Esophagus squamous epithelium (tissue), 5 donors: ENCODE measurements at places on chromosomes 6 and 20.

DNA sequence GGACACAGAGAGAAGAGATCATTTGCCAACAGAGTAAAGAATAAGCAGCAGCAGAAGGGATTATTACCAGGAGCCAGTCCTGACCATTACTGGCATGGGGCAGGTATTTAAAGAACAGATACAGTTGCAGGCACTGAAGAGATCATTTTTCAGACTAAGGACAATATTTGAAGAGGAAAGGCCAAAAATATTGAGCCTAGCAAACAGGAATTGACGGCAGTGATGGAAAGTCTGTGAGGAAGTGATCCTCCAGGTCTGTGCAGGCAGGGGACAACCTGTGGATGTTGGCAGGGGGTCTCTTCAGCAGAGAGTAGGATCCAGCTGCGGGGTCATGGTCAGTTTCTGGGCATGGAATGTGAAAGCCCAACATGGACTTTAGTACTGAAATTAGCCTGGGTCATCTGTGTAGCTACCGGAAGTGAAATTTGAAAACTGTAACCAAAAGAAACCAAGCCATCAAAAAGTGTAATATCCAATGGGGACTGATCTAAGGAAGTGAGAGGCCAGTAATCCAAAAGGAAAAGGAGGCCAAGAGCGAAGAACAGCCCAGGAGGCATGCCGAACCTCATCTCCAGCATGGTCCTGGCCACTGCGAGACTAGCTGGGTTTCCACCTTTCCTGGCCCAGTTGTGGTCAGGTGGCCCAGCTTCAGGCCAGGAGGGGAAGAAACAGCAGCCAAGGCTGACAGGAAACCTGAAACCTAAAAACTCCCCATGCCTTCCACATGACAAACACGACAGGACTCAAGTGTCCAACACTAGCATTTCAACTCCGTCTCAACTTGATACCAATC is 115.1 kb upstream of the TNFAIP3 start:
- no peak for DNase-seq

DNA sequence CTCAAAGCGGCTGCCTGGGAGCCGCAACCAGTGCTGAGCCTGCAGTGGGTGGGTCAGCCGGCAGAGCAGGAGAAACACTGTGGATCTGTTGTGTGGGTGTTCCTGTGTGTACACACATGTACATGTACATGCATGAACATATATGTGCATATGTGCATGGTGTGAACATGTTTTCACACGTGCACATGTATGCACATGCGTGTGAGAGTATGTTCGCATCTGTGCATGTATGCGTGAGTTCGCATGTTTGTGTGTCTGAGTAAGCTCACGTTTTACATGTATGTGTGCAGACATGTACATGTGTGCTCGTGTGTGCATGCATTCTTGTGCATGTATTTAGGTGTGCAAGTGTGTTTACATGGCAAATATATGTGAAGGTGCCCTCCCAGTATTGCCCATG is 302.6 kb downstream of the CDH4 start:
- no peak for DNase-seq

DNA sequence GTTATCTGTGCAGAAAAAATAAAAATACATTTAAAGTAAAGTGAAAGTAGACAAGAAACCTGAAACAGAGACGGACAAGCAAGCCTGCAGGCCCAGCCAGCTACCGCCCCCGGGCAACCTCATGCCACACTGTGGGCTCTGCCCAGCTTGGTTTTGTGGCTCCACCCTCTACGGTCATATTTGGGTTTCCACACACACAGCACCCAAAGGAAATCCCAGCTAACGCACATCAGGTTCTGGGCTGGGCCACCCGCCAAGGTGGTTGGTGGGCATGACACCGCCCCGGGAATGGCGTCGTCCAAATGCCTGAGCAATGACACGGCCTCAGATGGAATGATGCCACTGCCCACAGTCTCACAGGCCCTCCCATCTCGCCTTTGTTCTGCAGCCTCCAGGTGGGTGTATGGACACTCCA is 22.9 kb downstream of the FAM110A start:
- DNase-seq, result no peak

GRCh38 chr6:164101859-164102258 is 687.3 kb downstream of the QKI start:
- DNase-seq, result no peak

GRCh38 chr6:41306187-41306854 is 19.8 kb upstream of the TREM1 start:
- DNase-seq, result no peak

DNA sequence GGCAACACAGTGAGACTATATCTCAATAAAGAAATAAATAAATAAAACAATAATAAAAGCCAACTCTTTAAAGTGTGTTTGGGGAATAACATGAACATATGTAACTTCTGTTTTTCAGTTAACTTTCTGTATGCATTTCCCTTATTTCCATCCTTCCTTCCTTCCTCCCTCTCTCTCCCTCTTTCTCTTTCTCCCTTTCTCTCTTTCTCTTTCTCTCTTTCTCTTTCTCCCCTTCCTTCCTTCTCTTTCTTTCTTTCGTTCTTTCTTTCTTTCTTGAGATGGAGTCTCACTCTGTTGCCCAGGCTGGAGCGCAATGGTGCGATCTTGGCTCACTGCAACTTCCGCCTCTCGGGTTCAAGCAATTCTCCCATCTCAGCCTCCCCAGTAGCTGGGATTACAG is 48.8 kb upstream of the PRND start:
- DNase-seq, result no peak

- DNase-seq, result no peak
Measured at GRCh38 chr20:3629893-3630292, 33.3 kb downstream of the GFRA4 start.

DNA sequence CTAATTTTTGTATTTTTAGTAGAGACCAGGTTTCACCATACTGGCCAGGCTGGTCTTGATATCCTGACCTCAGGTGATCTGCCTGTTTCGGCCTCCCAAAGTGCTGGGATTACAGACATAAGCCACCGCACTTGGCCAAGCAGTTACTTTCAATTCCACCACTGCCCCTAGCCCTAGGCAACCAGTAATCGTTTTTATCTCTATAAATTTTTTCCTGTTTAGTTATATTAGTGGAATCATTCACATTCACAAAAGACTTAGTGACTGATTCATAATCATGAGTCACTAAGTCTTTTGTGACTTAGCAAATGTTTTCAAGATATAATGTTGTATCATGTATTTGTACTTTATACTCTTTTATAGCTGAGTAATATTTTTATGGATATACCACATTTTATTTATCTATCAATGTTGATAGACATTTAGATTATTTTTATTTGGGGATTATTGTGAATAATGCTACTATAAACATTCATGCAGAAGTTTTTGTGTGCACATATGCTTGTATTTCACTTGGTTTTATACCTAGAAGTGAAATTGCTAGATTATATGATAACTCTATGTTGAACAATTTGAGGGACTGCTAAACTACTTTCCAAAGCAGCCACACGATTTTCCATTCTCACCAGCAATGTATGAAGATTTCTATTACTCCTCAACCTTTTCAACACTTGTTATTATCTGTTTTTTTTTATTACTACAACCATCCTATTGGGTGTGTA is 421.4 kb upstream of the ID4 start:
- DNase-seq, result no peak

- DNase-seq, result no peak
Measured at GRCh38 chr6:134816780-134817179, 133.1 kb downstream of the ALDH8A1 start.

DNA sequence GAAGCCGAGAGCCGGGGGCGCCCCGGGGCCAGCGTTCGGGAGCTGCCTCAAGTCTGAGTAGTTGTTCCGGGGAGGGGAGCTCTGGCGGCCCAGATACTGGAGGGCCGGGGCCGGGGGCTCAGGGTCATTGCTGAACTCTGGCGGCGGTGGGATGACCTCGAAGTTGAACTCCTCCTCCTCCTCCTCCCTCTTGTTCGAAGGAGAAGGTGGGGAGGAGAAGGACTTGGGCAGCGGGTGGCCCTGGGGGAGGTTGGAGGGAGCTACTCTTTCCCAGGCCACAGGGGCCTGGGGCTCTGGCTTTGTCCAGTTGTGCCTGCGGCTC is 37.7 kb downstream of the C6orf132 start:
- DNase-seq, result no peak

DNA sequence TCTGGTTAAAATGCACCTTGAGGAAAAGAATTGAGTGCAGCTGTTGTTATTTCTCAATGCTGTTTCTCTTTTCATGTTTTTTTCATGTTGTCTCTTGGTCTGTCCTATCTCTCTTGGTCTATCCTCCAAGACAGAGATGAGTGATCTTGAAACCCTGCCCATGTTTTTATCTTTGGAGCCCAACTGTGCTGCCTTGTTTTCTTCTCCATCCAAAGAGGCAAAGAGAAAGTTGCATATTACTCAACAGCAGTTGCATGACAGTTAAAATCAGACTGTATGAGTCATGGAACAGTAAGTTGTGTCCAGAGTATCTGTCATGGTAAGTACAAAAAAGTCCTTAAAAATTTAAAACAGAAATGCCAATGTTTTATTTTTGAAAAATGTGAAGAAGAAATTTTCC is 26.2 kb downstream of the BCAS1 start:
- no peak for DNase-seq

DNA sequence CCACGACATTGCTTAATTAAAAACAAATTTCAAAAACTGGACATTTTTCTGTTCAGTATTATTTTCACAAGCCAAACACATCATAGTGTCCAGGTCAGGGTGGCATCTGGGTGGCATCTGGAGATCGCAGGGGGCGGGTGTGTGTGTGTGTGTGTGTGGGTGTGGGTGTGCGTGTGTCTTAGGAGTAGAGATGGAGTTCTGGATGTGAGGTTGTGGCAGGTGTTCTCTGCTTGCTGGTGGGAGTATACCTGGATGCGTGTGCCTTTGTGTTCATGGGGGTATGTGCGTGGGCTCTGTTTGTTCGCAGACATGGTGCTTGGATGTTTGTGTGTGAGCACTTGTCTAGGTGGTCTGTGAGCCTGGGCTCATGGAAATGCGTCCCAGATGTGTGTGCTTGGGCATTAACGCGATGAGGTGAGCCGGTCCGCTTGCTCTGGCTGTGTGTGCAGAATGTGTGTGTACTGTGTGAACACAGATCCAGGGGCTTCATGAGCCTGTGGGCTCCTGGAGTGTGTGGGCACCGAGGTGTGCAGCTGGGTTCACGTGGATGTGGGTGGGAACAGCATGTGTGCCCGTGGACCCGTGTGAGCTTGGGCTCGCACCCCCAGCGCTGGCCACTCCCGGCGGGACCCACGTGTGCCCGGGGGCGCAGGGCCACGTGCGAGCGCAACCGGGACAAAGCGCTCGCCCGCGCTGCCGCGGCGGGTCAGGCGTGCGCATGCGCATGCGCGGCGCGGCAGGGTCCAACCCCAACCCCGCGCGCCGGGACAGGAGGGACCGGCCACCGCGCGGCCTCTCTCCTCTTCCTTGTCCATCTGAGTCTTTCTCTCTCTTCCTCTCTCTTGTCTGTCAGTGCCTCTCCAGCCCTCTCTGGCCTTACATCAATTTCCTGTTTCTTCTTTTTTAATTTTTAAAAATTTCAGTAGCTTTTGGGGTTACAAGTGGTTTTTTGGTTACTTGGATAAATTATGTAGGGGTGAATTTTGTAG is 60.4 kb downstream of the SRC start:
- no peak for DNase-seq

GRCh38 chr20:32007787-32008616 is 2.2 kb upstream of the CCM2L start:
- no peak for DNase-seq

- no peak for DNase-seq
Measured at GRCh38 chr6:73782911-73783310, 86.9 kb downstream of the CD109 start.

- DNase-seq, result no peak
Measured at GRCh38 chr20:20754714-20755113, 42.3 kb upstream of the RALGAPA2 start.

- DNase-seq, result no peak
Measured at GRCh38 chr6:117487821-117488220, 5.3 kb downstream of the DCBLD1 start.

DNA sequence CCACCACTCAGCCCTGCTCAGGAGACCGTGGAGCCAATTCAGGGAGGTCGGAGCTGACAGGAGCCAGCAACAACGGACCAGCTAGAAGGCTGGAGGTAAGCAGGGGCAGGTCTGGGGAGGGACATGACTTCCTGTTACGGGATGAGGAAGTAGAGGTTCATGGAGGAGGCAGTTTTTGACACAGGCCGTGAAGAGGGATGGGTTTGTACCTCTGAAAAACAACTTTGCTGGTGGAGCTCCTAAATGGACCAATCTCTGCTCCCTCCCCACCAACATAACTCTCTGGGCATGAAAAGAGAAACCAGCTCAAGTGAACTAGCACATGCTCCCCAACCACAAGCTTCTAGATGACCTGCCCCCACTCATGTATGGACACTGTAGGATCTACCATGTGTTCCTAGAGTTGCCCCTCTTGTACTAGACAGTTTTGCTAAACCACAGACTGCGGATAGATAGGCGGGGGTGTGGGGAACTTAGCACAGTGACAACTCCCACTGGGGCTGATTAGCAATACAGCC is 31.4 kb downstream of the RALGAPA2 start:
- DNase-seq, result no peak

GRCh38 chr6:170096803-170097504 is 193.9 kb downstream of the DLL1 start:
- DNase-seq, result no peak

GRCh38 chr6:5446362-5447075 is 185.2 kb downstream of the FARS2 start:
- no peak for DNase-seq

DNA sequence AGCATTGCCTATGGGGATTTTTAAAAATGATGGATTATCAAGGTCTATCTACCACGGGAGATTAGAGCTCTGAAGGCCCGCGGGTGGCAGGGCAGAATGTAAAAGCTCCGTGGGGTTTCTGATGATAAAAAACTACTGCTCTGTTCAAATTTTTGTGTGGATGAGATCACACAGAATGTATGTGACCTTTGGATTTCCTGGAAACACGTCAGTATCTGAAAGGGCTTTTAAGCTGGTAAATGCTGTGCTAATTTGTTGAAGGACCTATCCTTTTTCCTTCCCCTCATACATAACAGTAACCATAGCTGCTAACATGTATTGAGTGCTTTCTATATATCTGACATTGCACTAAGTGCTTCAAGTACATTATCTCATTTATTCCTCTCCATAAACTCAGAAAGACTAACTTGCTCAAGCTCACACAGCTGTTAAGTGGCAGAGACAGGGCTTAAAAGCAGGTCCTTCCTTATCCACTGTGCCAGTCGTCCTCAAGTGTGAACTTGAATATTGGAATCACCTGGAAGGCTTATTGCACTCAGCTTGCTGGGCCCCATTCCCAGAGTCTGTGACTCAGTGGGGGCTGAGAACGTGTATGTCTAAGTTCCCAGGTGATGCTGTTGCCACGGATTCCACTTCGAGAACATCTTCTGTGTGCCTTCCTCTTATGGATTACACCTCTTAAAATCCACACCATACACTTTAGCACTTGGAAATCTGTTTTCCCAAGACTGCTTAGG is 1.9 kb upstream of the TMEM242 start:
- DNase-seq, result no peak
